Right cardiac atrium (tissue), 5 donors: ENCODE measurements at places on chromosomes 11 and 22. TPM values are rescaled to one million over a fixed set of nuclear protein-coding genes. Genes with fewer than 3 reads are reported as not detected.

The KCNK4 gene
- not detected for total RNA-seq

The FGF19 gene
- not detected for total RNA-seq

The DLG2 gene
- total RNA-seq = 9.4 TPM

The OR8H2 gene
- not detected for total RNA-seq

The IL17REL gene
- not detected for total RNA-seq

The GRM5 gene
- total RNA-seq = 0.45 TPM

The HEPN1 gene
- not detected for total RNA-seq

The RCOR2 gene
- 10.1 TPM for total RNA-seq

The CD6 gene
- 0.71 TPM for total RNA-seq

The CCDC87 gene
- 0.74 TPM for total RNA-seq

The P2RY6 gene
- total RNA-seq = 0.96 TPM

The MYEOV gene
- not detected for total RNA-seq

The BARX2 gene
- total RNA-seq = not detected

The TUB gene
- total RNA-seq = 28.4 TPM

The AIFM3 gene
- 1.4 TPM for total RNA-seq

The C11orf65 gene
- 0.44 TPM for total RNA-seq

The CCDC116 gene
- 0.34 TPM for total RNA-seq

The TSPAN18 gene
- total RNA-seq = 192 TPM

The OR51B2 gene
- not detected for total RNA-seq

The CD3E gene
- total RNA-seq = 0.78 TPM

The MALAT1 gene
- 4,935 TPM for total RNA-seq

The MICAL2 gene
- total RNA-seq = 97.9 TPM

The FJX1 gene
- 1.6 TPM for total RNA-seq

The CYB5R2 gene
- total RNA-seq = 4.4 TPM

The MUC6 gene
- total RNA-seq = not detected

The ANO9 gene
- 0.22 TPM for total RNA-seq

The CREB3L1 gene
- total RNA-seq = 9.7 TPM

The NRXN2 gene
- 2.1 TPM for total RNA-seq

The OR9Q1 gene
- total RNA-seq = not detected

The HIC2 gene
- 1.9 TPM for total RNA-seq

The ASCL3 gene
- total RNA-seq = not detected

The C11orf86 gene
- total RNA-seq = not detected

The NCF4 gene
- 3.1 TPM for total RNA-seq

The OR5P2 gene
- not detected for total RNA-seq

The UBTFL1 gene
- total RNA-seq = not detected

The C22orf42 gene
- total RNA-seq = not detected
